ENCODE measurements at places on chromosomes 1 and 21.

DNA sequence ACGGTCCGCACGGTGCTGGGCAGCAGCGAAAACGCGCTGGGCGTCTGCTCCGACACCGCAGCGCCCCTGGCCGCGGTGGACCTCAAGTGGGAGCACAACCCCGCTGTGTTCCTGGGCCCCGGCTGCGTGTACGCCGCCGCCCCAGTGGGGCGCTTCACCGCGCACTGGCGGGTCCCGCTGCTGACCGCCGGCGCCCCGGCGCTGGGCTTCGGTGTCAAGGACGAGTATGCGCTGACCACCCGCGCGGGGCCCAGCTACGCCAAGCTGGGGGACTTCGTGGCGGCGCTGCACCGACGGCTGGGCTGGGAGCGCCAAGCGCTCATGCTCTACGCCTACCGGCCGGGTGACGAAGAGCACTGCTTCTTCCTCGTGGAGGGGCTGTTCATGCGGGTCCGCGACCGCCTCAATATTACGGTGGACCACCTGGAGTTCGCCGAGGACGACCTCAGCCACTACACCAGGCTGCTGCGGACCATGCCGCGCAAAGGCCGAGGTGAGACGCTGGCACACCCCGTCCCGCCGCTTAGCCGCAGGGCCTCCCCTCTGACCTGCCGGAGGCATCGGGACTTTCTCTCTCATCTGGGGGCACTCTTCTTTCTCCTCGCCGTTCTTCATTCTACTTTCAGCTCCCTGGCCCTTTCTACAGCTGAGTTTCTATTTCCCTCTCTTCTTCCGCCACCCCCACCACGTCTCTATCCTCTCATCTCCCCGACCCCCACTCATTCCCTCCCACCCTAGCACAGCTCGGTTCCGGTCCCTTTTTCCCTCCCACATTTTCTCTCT, 1.0 kb downstream of the NPR1 start:
- no peak for DNase-seq

GRCh38 chr1:167648252-167648849, 18.3 kb downstream of the RCSD1 start:
- DNase-seq, result no peak

- DNase-seq, result no peak
These were observed 54.1 kb downstream of the KCNJ15 start for GRCh38 chr21:38310646-38311485.

DNA sequence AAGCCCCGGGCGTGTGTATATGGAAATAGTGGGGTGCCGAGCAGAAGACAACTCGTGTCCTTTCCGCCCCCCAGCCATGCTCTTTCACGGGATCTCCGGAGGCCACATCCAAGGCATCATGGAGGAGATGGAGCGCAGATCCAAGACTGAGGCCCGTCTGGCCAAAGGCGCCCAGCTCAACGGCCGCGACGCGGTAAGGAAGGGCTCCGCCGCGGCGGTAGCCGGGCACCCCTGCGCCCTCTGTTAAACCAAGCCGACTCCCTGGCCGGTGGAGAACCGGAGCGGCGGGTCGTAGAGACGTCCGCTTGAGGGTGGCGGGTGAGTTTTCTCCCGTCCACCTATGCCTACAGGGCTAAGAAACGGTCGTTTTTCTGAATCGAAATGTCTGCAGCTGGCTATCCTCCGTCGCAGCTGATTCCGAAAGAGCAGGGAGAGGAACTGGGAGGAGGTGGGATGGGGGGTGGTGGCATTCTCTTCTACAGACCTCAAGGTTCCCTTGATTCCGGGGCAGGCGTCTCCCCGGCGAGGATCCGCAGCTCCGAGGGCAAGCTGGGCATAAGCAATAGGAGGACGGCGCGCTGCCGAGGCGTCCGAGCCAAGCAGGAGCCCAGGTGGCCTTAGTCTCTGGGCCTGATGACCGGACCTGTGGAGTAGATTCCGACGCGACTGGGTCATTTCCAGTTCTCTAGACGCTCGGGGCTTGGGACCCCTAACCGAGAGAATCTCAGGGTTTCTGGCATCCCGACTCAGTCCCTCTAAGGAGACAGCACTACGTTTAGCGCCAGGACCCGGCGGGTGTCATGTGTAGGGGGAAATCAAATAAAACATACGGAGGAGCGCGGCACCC, 856 bp downstream of the LHX9 start:
- no peak for DNase-seq

DNA sequence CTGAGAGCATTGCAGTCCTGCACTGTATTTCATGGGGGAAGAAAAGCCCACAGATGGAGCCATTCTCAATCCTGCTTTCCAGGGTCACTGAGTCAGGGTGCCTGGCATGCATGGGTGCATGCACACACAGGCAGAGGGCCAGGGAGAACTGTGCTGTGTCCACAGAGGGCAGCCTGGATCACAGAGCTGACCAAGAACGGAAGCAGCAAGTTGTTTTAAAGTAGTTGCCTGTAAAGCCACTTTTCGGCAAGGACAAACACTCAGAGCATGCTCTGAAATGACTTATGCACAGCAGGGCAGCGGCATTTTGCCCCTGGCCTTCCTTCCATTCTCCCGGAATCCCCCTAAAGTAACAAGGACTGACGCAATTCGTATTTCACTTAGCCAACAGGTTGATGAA, 3.6 kb downstream of the ERG start:
- DNase-seq, result no peak

DNA sequence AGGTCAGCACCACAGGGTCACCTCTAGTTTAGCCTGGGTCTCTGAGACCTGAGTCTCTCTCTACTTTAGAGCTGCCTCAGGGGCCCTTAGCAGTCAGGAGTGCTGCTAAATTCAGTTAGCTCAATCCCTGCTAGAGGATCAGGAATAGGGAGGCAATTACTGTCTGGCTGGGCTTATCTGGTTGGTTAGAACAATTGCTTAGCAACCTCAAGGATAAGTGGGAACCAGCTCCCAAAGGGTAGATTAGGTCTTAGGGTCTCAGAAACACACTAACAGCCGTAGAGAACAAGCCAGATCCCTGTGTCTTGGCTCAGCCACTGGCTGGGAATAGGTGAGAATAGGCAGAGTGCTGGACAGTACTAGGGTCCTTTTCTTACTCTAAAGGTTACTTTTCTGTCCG, 7.7 kb downstream of the PM20D1 start:
- no peak for DNase-seq

DNA sequence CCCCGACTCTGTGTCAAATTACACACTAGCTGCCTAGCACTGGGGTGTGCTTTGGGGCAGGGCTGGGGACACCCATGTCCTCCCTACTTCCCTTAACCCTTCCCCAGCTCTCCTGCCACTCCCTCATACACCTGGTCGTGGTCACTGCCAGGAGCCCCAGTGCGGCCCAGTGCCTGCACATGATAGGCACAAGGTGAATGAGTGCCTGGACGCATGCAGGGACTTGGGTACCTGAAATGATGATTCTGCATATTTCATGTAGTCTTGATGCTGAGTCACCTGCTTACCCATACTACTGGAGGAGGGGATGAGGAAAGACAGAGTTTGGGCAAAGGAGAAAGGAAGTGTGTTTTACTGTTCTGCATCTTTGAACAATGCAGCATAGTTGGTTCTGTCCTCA, 1.5 kb upstream of the VANGL2 start:
- no peak for DNase-seq

All from brain pericyte (primary cell).